ENCODE measurements at places on chromosomes 2 and 18. TPM values are rescaled to one million over a fixed set of nuclear protein-coding genes. Genes with fewer than 3 reads are reported as not detected.

DNA sequence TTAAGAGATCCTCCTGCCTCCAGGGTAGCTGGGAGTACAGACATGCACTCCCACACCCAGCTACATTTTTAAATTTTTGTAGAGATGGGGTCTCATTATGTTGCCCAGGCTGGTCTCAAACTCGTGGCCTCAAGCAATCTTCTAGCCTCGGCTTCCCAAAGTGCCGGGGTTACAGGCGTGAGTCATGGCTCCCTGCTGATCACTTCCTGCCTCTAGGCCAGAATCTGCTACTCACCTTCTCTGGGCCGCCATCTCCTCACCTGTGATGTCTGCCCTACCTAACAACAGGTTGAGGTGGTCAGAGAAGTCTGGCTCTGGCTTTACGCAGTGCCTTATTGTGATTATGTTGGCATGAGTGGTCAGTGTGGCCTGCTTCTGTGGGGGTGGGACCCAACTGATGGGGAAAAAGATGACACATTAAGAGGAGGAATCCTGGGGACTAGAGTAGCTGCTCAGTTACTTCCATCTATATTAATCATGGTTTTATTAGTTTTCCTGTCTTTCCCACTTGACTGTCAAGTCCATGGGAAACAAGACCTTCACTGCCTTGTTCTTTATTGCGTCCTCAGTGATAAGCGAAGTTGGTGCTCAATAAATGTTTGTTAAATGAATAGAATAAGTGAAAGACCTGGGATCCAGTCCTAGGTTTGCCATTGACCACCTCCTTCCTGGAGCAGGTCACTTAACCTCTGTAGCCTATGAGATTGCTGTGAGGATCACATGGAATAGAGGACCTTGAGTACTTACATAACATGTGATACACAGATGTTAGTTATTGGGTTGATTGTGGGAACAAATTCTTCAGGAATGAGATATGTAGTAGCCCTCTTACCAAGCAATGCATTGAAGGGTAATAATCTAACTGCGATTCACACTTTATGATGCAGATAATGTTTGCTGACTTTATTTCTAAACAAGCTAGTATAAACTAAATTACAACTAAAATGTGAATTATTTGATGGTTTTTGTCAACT lies 15.7 kb downstream of the KCTD1 start:
- DNase-seq = no peak

GRCh38 chr2:191115804-191116203 lies 35.0 kb downstream of the STAT4 start:
- no peak for DNase-seq

NDC80 gene
- polyA plus RNA-seq = 0.33 TPM

NR4A2 gene
- 1.1 TPM for polyA plus RNA-seq

ASPRV1 gene
- polyA plus RNA-seq = 1.0 TPM
